ENCODE measurements at places on chromosomes 1 and 21.

- no peak for DNase-seq
Measured at GRCh38 chr1:40382108-40382460, 8.6 kb downstream of the SMAP2 start.

- no peak for DNase-seq
Measured at GRCh38 chr1:108482708-108483107, 32.6 kb downstream of the NBPF6 start.

DNA sequence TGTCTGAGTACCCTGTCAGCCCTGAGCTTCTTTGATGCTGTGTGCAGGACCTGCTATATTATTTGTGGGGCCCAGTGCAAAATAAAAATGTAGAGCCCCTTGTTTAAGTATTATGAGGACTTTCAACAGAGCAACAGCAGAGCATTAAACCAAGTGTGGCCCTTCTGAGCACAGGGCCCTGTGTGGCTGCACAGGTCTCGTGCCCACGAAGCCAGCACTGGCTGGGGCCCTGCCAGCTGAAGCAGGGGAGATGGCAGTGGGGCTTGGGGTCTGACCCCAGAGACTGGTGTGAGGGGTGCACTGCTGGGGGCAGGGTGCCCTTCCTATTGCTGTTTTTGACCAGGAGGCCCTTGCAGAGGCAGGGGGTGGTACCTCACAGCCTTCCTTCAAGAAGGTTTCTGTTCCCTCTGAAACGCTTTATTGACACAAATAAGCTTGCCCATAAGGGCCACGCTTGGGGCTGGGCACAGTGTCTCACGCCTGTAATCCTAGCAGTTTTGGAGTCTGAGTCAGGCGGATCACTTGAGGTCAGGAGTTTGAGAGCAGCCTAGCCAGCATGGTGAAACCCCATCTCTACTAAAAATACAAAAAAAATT, 2.2 kb upstream of the SEMA4A start:
- DNase-seq: peak; percentile 61

- no peak for DNase-seq
Measured at GRCh38 chr1:220283625-220284024, 11.4 kb upstream of the RAB3GAP2 start.

DNA sequence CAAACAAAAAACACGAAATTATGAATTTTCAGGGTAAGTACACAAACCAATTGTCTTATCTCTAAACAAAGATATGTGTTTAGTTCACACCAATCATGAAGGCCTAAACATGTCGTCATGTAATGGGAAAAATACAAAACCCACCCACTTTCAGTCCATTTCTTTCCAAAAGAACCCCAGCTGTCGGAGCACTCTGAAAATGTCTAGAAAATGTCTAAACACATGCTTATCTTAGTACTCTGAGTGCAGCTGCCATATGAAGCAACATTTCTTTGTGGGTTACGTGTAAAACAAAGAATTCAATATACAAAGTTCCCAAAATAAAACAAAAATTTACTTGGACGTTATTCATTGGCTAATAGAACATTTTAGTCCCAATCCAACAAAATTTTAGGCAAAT, 22.7 kb downstream of the SERBP1 start:
- no peak for DNase-seq

GRCh38 chr1:29967261-29967660, 730.9 kb downstream of the PTPRU start:
- no peak for DNase-seq

DNA sequence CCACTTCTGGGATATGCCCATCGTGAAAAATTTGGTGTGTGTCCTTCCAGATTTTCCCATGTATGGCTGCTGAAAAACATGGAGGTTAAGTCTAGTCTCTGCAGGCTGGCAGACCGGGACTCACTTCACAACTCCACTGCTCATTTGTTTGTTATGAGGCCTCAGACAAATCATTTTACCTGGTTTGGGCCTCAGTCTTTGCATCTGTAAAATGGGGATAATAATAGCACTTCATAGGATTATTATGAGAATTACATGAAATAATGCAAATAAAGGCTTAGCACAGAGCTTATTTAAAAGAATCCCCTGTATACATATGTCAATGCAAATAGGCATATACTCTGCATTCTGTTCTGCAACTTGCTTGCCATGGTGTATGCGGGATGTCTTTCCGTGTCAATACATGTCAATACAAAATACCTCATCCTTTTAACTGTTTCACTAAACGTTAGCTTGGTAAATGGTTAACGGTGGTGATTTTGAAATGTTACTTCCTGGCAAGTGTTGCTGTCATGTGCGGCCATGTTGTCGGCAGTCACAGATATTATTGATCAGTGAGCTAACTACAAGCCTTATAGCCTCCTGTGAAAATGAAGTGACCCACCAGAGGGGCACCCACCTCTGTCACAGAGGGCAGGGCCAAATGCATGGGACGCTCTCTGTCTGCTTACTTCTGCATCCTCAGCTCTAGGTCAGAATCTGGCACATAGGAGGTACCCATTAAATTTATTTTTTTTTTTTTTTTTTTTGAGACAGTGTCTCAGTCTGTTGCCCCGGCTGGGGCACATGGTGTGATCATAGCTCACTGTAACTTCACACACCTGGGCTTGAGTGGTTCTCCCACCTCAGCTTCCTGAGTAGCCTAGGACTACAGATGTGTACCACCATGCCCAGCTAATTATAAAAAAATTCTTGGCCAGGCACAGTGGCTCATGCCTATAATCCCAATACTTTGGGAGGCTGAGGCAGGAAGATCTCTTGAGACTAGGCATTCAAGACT, 4.3 kb downstream of the LCK start:
- no peak for DNase-seq

GRCh38 chr1:19484798-19485361, 459 bp downstream of the CAPZB start:
- DNase-seq: no peak

- no peak for DNase-seq
Measured at GRCh38 chr1:202291001-202291400, 50.7 kb downstream of the UBE2T start.

GRCh38 chr1:174007851-174008250, 14.3 kb downstream of the RC3H1 start:
- no peak for DNase-seq

- no peak for DNase-seq
Measured at GRCh38 chr1:172916116-172916515, 134.6 kb downstream of the TNFSF18 start.

DNA sequence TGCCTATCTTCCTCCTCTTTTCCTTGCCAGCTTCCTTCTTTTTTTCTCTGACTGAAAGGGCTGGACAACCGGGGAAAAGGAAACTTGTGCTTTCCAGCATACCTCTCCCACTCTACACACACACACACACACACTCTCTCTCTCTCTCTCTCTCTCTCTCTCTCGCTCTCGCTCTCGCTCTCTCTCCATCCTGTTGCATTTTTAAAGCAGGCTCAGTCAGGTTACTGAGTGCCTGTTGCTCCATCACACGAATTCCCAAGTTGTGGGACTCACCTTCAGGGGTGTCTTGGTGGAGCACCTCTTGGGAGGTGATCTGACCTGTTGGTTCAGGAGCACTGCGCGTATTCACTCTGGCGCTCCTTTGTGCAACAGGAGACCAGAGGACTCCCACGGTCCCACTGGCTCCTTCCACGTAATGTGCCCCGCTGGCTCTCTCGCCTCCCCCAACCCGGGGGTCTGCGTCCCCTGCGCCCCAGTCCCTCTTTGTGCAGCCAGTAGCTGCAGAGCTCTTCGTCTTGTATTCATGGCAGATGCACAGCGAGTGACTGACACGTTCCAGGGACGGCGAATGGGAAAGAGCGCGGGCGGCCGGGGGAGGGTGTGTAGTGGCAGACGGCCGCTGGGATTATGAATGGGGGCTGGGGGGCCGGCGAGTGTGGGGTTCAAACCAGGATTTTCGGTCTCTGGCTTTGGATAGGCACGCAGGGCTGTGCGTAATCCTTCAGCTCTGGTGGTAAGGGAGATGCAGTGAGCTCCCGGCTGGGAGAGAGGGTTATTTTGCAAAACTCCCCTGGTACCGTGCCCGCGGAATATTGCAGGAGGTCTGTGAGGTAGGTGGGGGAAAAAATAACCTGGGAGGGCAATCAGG, 660 bp upstream of the PDE4B start:
- DNase-seq: no peak

DNA sequence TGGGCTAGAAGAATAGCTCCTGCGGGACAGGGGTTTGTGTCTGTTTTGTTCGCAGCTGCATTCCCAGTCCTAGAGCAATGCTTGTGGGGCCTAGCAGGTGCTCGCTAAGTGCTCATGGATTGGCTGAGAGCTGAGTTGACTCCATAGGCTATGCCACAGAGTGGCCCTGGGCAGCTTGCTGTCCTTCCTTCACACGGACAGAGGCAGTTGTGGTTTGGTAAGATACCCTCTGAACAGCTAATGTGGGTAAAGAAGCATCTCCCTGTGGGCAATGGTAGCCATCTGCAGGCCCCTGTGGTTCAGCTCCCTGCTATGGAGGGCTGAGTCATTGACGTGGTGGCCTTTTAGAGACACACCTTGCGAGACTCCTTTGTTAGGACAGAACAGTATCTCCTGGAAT, 23.5 kb upstream of the LBR start:
- DNase-seq: no peak

- DNase-seq: no peak
Measured at GRCh38 chr1:107824946-107825345, 140.0 kb downstream of the VAV3 start.

DNA sequence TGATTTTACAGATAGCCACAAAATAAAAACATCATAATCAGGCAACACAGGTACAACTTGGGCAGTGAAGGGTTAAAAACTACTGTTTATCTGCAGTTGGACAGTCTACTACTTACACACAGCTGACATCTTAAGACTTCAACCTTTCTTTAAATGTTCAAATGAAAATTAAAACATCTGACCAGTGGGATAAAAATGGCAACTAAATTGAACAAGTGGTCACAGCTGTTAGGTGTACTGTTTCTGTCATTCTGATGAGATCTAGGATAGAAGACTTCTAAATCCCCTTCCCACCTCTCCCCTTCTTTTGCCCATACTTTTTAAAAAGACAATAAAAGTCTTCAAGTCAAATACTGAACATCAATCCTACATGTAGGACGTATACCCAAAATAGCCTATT, 56.2 kb downstream of the ENAH start:
- DNase-seq: no peak

GRCh38 chr1:194295685-194296084, 1109.3 kb upstream of the B3GALT2 start:
- DNase-seq: no peak

GRCh38 chr1:81387446-81387845, 413.3 kb upstream of the ADGRL2 start:
- no peak for DNase-seq

GRCh38 chr1:39895731-39896480, 5.8 kb downstream of the MYCL start:
- no peak for DNase-seq

DNA sequence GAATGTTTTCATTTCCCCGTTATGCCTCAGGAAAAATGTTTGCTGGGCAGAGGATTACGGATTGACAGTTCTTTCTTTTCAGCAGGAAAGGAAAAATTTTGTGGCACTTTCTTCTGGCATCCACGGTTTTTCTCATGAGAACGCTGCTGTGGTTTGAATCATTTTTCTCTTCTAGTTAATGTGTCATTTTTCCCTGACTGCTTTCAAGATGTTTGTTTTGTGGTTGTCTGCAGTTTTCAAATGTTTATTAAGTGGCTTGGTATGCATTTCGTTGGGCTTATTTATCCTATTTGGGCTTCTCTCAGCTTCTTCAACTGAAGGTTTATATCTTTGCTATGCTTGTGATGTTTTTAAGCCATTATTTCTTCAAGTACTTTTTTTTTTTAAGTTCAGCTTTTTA, 359.0 kb downstream of the RGS7 start:
- DNase-seq: peak; percentile 35

GRCh38 chr1:11777658-11778322, 15.8 kb downstream of the C1orf167 start:
- no peak for DNase-seq

DNA sequence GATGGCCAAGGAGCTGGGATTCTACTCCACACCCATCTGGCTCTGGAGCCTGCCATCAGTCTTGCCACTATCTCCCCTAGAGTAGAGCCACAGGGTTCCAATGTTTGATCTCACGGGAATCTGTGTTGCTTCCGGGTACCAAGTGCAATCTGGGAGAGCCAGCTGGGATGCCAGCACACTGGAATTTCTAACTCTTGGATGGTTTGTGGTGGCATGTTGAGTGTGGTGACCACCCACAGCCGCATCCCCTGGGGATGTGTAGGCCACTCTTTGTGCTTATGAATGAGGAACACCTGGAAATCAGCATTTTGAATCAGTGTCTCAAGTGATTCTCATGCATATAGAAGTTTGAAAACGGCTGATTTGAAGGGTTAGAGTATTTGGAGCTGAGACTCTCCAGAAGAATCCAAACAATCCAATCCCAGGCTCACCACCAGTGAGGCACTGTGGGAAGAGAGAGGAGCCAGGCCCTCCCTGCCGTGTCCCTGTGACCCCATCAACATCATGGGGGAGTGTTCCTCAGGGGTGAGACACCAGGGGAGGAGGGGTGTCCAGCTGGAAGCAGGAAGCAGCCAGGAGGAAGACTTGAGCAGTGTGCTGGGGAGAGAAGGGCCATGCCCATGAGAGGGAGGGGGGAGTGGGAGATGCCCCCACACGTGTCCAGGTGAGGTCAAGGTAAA, 13.4 kb downstream of the FBLIM1 start:
- DNase-seq: no peak

DNA sequence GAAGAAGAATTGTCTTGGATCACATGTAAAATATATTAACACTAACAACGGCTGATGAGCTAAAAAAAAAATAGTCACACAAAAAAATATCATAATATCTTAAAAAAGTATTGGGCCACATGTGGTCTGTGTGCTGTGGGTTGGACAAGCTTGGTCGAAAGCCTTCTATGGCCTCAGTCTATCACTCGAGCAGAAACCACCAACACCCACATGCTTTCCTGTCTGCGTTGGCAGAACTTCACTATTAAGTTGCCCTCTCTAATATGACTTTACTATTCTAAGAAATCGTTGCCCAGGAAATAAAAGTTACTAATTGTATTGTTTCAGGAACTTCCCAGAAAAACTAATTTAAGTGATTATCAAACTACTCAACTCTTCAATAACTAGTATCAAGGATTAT, 28.2 kb upstream of the ETS2 start:
- no peak for DNase-seq

GRCh38 chr1:241822846-241823245, 25.2 kb upstream of the EXO1 start:
- DNase-seq: no peak

GRCh38 chr1:207954104-207954503, 43.2 kb upstream of the CD34 start:
- DNase-seq: no peak

- no peak for DNase-seq
Measured at GRCh38 chr21:37204580-37204979, 62.6 kb downstream of the VPS26C start.
